ENCODE measurements at places on chromosomes 16 and 17. TPM values are rescaled to one million over a fixed set of nuclear protein-coding genes. Genes with fewer than 3 reads are reported as not detected.

Gene TMC8
- total RNA-seq = 3.0 TPM

Gene MMP15
- total RNA-seq = 12.3 TPM

Gene TMIGD1
- not detected for total RNA-seq

Gene CDH1
- 155 TPM for total RNA-seq

Gene CLEC18A
- 1.6 TPM for total RNA-seq

Gene SOX8
- total RNA-seq = 0.69 TPM

Gene PRAC2
- total RNA-seq = not detected

Gene SLC16A13
- 0.74 TPM for total RNA-seq

Gene SRCAP
- total RNA-seq = 28.8 TPM

Gene HOXB5
- total RNA-seq = 0.19 TPM

Gene CTRB2
- total RNA-seq = 36,685 TPM

Gene SEPTIN12
- not detected for total RNA-seq

Gene DRC3
- total RNA-seq = 2.5 TPM

Gene KCNG4
- not detected for total RNA-seq

Gene NUFIP2
- 14.5 TPM for total RNA-seq

Gene PIRT
- total RNA-seq = 0.04 TPM

Gene ZP2
- total RNA-seq = not detected

Gene MINK1
- 39.7 TPM for total RNA-seq

Measured in pancreas (tissue), 10 donors.